ENCODE measurements at places on chromosomes 13 and 19.

DNA sequence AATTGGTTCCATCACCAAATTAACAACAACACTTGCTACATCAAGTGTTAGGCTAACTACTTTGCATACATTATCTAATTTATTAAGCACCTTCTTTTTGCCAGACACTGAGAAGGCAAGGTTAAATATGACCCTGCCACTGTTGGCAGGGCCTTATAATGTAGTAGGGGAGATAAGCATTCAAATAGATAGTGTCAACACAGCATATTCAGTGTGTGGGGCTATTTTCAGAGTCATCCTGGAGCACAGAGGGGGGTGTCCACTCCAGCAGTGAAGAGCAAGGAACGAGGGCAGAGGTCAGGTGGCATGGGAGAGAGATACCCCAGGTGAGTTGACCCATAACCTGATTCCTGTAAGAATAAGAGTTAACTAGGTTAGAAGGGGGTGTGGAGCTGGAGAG lies 121.6 kb downstream of the COG6 start:
- DNase-seq: no peak

DNA sequence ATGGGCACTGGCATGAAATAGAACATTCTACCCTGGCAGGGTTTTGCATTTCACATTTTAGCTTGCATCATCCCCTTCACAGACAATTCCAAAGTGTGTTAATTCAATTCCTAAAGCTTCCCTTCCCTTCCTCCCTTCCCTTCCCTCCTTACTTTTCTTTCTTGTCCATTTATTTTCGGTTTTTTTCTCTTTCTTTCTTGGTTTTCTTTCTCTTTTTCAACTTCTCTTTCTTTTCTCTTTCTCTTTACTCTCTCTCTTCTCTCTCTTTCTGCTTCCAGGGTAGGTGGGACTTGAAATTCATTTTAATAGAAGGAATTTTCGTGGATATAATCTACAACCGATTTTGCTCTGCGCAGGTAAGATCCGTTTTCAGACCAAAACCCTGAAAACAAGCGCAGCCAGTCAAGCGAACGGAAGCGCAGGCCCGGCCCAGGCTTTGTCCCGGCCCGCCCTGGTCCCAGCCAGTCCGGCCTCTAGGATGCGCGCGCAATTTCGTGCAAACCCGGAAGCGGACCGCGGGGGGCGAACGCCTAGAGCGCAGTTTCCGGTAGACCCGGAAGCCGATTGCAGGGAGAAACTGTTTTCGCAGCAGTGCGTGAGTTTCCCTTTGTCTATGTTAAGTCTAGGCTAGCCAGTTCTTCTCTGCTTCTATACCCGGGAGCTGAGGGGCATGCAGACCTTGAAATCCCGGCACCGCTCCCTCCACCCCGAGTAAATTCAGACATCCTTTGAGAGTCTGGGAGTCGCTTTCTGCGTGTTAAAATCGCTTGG lies at the start of gene ZNF528:
TSS of gene ZNF528 (plus strand) at position 540 of the 771 bp plus-strand sequence. CDS start 4,165 bp downstream, outside the sequence.
- peak; percentile 94 for DNase-seq

- no peak for DNase-seq
Measured at GRCh38 chr19:8641221-8641907, 10.9 kb downstream of the NFILZ start.

GRCh38 chr13:70363991-70364390 lies 255.7 kb upstream of the KLHL1 start:
- no peak for DNase-seq

- no peak for DNase-seq
Measured at GRCh38 chr19:1133471-1133929, 29.7 kb downstream of the GPX4 start.

DNA sequence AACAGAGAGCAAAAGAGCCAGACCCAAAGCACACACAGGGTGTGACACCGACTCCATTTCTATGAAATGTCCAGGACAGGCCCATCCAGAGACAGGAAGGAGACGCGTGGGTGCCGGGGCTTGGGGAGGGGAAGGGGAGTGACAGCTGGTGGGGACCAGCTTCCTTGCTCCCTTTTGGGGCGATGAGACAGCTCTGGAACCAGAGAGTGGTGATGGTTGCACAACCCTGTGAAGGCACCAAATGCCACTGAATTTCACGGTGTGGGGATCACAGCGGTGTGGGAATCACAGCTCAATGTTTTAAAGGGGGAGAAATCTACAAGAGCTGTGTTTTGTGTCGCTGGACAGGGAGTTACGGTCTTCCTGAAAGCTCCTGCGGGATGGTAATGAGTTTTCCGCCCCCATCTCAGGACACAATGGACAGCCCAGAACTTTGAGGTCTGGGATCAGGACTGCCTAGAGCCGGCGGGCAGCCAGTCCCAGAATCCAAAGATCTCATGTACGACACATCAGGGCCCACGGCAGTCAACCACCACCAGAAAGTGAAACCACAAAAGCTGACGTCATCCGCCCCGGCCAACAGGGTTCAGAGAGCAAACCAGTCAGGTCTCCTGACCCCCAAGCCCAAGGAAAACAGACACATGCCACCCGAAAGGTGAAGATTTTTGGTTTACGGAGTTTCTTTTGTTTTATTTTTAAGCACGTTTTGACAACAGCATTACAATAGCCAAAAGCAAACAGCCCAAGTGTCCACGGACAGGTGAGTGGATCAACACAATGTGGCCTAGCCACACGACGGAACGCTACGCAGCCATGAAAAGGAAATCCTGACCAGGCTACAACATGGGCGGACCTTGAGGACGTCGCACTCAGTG lies 7.3 kb downstream of the SGTA start:
- peak; percentile 77 for DNase-seq

DNA sequence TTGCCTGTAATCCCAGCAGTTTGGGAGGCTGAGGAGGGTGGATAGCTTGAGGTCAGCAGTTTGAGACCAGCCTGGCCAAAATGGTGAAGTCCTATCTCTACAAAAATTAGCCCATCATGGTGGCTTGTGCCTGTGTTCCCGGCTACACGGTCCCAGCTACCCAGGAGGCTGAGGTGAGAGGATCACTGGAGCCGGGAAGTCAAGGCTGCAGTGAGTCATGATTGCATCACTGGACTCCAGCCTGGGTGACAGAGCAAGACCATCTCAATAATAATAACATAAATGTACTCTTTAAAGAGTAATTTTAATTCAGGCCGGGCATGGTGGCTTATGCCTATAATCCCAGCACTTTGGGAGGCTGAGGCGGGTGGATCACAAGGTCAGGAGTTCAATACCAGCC lies 38.7 kb downstream of the SKA3 start:
- peak; percentile 72 for DNase-seq

GRCh38 chr19:5308451-5309437 lies 31.9 kb downstream of the PTPRS start:
- DNase-seq: peak; percentile 56

DNA sequence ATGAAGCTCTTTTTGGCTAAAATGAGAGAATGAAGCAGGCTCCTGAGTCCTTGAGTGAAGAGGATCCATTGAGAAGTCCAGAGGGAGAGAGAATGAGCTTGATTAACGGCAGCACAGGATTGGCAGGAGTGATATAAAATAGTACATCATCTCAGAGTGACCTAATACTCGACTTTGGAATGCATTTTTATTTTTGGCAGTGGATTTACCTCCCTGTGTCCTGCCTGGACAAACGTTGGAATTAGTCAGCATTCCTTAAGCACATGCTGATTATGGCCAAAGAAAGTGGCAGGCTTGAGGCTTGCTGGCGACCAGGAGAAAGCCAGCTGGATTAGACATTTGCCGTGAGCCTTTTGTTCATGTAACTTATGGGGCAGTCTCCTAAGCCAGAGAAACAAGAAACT lies 22.9 kb downstream of the LRCH1 start:
- peak; percentile 92 for DNase-seq

GRCh38 chr19:8517551-8518442 lies 3.8 kb upstream of the ZNF414 start:
- no peak for DNase-seq

DNA sequence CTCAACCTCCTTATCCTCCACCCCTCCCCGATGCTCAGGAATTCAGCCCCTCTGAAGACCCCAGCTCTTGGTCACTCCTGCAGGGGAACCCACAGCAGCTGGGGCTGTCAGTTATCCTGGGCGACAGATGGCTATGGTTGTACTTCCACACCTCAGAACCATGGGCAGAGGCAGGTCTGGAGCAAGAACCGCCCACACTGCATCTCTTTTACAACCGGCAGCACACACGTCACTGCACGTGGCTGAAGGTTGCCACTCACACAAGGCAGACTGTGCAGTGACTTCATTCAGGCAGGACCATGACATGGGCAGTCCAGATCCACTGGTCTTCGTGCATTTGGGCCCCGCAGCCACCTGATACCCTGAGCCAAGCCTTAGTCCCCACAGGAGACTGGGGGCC lies 21.5 kb upstream of the SDHAF1 start:
- DNase-seq: no peak

GRCh38 chr19:13343514-13343913 lies 162.8 kb downstream of the CACNA1A start:
- no peak for DNase-seq

DNA sequence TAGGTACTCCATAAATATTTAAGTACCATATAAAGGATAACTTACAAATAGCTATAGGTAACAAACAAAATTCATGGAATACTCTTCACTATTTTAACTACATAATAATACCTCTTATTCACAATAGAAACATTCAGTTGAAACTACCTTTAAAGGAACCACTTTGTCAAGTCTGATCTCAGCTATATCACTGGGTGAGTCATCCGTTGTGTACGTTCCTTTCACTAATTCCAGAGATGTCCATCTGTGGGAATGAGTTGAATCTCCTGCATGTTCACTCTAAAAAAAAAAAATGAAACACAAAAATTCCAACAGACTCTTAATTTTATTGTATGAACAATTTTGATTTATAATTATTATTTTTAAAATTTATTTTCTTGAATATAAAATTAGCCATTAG lies 149.4 kb upstream of the FBXL3 start:
- peak; percentile 57 for DNase-seq

- peak; percentile 58 for DNase-seq
Measured at GRCh38 chr13:20160306-20161274, at the start of gene GJA3. GJA3 (minus strand) TSS chr13:20161052; CDS start chr13:20143288, 17,764 bp downstream.

- peak; percentile 76 for DNase-seq
Measured at GRCh38 chr19:2015608-2015950, at the start of gene BTBD2. BTBD2 (minus strand) TSS chr19:2015714; CDS start chr19:2015703, 11 bp downstream.

- peak; percentile 40 for DNase-seq
Measured at GRCh38 chr13:40664350-40665125, 1.9 kb downstream of the FOXO1 start.

DNA sequence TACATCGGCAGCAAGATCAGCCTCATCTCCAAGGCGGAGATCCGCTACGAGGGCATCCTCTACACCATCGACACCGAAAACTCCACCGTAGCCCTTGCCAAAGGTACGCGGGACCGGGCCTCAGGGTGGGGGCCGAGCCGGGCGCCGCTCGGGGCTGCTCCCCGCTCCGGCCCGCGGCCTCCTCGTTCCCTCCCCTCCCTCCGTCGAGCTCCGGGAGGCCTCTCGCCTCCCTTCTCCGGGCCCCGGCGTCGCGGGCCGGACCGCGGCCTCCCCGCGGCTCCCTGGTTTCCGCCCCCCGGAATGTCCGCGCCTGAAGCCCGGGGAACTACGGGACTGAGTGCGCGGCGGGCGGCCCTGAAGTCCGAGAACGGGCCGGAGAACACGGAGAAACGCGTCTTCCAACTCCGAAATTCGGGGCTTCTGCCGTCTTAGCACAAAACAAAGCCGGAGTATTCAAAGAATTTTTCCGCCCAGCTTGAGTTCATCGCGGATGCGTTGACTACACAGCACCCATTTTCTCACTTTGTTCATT lies 423 bp downstream of the LSM14A start:
- DNase-seq: no peak

DNA sequence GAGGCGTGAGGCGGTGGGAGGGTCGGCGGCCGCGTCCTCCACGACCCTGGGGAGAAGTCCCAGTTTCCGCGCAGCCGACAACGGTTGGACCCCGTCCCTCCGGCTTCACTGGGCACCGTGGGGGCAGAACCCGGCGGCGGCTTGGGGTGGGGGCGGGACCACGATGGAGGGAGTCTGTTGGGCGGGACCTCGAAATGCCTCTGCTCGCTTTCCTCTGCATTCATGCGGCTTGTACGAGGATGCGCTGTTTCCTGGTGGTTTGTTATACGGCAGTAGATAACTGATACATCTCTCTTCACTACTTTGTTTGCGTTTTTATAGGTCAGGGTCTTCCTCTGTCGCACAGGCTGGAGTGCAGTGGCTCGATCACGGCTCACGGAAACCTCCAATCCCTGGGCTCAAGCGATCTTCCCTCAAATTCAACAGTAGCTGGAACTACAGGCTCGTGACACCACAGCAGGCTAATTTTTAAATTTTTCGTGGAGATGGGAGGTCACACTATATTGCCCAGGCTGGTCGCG lies 24.6 kb upstream of the ZNF846 start:
- DNase-seq: peak; percentile 49

DNA sequence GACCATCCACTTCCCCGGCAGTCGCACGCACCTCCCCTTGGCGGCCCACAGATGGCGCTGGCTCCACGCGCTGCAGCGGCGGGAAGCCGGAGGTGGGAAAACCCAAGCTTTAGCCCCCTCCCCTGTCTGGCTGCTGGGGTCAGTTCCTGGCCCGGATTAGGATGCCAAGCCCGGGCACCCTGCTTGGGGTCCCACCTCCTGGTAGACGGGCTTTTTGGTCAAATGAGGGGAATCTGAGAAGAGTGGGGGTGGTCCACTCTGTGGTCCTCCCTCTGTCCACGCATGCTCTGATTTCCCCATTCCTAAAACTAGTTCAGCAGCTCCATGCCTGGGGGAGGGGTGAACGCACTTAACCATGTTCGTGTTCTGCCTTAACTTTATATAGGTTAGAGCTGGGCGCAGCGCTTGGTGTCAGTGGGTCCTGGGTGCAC lies 8.1 kb upstream of the ADGRE2 start:
- peak; percentile 19 for DNase-seq

DNA sequence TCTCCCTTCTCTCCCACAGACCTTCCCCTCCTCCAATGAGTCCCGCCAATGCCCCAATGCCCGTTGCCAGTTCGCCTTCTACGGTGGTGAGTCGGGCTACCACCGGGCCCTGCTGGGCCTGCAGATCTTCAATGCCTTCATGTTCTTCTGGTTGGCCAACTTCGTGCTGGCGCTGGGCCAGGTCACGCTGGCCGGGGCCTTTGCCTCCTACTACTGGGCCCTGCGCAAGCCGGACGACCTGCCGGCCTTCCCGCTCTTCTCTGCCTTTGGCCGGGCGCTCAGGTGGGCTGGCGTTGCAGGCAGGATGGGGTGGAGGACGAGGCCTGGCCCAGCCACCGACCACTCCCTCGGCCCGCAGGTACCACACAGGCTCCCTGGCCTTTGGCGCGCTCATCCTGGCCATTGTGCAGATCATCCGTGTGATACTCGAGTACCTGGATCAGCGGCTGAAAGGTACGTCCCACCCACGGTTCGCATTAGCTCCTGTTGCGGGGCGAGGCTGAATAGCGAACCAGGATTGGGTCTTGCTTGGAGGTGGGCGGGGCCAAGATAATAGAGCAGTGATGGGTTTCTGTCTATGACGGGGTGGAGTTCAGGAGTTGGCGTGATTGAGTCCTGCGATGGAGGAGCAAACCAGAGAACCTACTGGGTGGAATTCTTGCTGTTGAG lies 11.1 kb downstream of the SLC44A2 start:
- DNase-seq: no peak

DNA sequence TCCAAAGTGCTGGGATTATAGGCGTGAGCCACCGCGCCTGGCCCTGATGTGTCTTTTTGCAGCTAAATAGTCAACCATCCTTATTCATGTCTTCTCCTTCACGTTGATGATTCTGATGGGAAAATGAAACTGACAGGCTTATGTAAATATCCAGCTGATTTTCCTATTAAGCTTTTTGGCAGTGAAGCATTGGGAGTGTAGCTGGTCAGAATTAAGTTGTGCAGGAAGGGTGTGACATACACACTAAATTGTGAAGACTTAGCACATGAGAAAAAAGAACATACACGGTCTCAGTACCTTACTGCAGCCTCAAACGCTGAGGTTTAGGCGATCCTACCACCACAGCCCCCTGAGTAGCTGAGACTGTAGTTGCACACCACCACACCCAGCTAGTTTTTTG lies 50.5 kb upstream of the USE1 start:
- no peak for DNase-seq

GRCh38 chr19:42480335-42481095 lies 37.8 kb upstream of the CXCL17 start:
- DNase-seq: peak; percentile 73
